CD4-positive, alpha-beta memory T cell (primary cell): ENCODE measurements at places on chromosomes 4 and X. TPM values are rescaled to one million over a fixed set of nuclear protein-coding genes. Genes with fewer than 3 reads are reported as not detected.

DNA sequence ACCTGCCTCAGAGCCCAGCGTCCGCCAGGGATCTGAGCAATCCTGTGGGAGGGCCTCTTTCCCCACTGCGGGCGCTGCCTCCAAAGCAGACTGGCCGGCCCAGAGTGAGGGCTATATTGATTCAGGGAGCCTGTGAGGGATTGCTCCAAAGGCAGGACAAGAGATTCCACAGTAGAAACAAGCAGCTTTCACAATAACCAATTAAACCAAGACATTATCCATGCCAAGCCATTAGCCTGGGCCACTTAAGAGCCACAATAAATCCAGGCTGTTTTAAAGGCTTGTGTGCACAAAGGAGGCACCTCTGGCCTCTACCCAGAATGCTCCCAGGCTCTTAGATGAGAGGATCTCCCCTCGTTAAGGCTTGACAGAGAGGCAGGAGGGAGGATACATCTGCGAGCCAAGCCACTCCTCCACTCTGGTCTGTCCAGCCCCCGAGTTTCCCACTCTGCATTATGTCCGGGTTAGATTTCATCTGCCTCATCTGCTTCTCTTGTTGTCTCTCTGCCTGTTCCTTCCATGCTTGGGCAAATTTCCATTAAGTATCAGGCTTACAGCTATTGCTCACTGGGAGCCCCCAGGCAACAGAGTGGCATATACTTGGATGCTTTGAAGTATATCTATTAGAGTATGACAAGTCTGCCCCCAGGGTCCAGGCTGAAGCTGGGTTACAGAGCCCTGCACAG lies 357.9 kb downstream of the UNC5C start:
- H3K4me3 ChIP-seq: no peak overlapping the region
- H3K36me3 ChIP-seq: no peaks in the 10 kb centered on the region
- DNase-seq: no peak
- H3K4me1 ChIP-seq: peaks cover 6% of the 10 kb centered on the region
- H3K27me3 ChIP-seq: no peaks in the 10 kb centered on the region
- H3K27ac ChIP-seq: no peak overlapping the region

DNA sequence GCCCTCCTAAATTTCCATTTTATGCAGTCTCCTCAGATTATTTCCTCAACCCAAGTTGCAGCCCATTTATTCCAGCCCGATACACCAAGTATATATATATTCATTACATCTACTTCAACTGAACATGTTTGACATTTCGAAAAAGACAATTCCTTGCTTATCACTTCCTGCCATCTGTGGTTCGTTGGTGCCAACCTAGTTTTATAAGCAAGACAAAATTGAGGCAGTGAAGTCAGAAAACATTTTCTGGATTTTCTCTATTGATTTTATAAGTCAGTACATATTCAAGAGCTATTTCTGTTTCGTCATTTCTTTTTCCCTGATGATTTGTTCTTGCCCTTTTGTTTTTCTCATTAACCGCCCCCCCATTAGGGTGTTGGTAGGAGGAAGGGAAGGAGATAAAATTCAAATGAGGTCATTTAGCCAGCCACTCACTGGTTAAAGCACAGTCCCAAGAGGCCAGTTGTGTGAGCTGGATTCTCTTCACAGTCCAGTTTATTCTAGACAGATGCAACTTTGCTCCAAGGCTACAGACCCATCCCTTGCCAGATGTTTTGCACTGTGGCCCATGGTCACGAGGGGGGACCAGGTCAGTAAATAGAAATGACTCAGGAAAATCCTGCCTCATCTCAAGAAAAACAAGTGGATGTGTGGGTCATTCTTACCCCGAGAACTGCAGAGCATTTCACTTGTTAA lies 20.3 kb upstream of the VEGFD start:
- H3K27me3 ChIP-seq: no peaks in the 10 kb centered on the region
- no peaks in the 10 kb centered on the region for H3K4me1 ChIP-seq
- no peaks in the 10 kb centered on the region for H3K36me3 ChIP-seq
- H3K27ac ChIP-seq: no peak overlapping the region
- DNase-seq: no peak
- H3K4me3 ChIP-seq: no peak overlapping the region

GRCh38 chr4:8780596-8781368 lies 90.9 kb downstream of the HMX1 start:
- H3K4me1 ChIP-seq: no peaks in the 10 kb centered on the region
- H3K4me3 ChIP-seq: no peak overlapping the region
- DNase-seq: no peak
- H3K27me3 ChIP-seq: no peaks in the 10 kb centered on the region

DNA sequence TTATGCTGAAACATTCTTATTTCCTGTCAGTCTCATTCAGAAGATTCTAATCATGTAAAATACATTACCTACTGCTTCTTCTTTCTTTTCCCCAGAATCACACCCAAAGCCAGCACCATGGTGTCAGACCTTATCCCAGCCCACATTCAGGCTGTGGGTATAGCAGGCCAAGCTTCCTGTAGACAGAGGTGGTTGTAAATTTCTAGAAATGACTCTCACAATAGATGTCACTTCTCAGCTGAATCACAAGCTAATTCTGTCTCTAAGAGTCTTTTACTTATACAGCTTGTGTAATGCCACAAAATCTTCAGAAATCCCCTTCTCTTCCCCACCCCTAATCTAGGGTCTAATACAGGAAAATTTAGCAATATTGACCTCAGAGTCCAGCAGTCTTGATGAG lies 239.6 kb downstream of the PARM1 start:
- H3K4me3 ChIP-seq: no peak overlapping the region
- DNase-seq: no peak
- H3K4me1 ChIP-seq: no peaks in the 10 kb centered on the region

DNA sequence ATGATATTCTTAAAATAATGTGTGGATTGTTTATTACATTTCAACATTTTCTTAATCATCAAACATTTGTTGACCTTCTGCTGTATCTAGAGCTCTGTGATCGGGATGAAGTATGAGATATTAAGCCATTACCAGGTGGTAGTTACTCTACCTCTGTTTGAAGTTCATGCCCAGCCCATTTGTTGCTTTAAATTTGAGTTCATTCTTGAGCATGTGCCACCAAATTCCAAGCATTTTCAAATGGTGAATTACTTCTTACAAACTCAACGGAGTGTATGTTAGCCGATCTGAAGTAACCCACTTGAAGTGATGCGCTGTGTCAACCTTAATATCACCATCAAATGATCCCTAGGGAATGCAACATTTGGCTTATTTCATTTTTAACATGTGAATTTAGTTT lies 7.3 kb upstream of the DTHD1 start:
- no peak overlapping the region for H3K4me3 ChIP-seq
- no peak overlapping the region for H3K27ac ChIP-seq
- no peaks in the 10 kb centered on the region for H3K27me3 ChIP-seq
- peaks cover 12% of the 10 kb centered on the region for H3K4me1 ChIP-seq

DNA sequence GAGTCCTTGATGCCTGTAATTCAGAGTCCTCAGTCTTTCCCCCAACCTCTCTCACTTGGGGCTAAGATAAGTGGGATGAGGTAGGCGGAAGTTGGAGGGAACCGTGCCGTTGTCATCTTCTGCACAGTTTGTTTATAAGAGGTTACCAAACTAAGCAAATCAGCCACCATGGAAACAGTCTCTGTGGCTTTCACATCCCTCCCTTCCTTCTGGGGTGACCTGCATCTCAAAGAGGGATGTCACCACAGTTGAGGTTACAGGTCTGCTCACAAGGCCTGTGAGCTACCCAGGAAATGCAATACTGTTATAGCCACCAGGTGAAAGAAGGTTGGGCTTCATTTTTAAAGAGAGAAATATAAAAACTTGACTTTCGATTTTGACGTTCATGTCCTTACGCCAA lies 26.3 kb downstream of the RTL5 start:
- H3K27ac ChIP-seq: peak overlapping the region; percentile 83
- H3K4me1 ChIP-seq: peaks cover 70% of the 10 kb centered on the region
- no peaks in the 10 kb centered on the region for H3K36me3 ChIP-seq
- no peak overlapping the region for H3K4me3 ChIP-seq
- H3K27me3 ChIP-seq: no peaks in the 10 kb centered on the region

GRCh38 chrX:53287493-53288138 lies 6.2 kb upstream of the IQSEC2 start:
- no peaks in the 10 kb centered on the region for H3K36me3 ChIP-seq
- H3K27me3 ChIP-seq: no peaks in the 10 kb centered on the region
- H3K4me3 ChIP-seq: peak overlapping the region; percentile 43
- peaks cover 26% of the 10 kb centered on the region for H3K4me1 ChIP-seq
- peak overlapping the region; percentile 53 for H3K27ac ChIP-seq

GRCh38 chr4:44447563-44448504 lies 775 bp downstream of the KCTD8 start:
- H3K36me3 ChIP-seq: no peaks in the 10 kb centered on the region
- H3K27ac ChIP-seq: no peak overlapping the region
- peaks cover 5% of the 10 kb centered on the region for H3K27me3 ChIP-seq
- no peak overlapping the region for H3K4me3 ChIP-seq
- peaks cover 6% of the 10 kb centered on the region for H3K4me1 ChIP-seq
- no peak for DNase-seq

DNA sequence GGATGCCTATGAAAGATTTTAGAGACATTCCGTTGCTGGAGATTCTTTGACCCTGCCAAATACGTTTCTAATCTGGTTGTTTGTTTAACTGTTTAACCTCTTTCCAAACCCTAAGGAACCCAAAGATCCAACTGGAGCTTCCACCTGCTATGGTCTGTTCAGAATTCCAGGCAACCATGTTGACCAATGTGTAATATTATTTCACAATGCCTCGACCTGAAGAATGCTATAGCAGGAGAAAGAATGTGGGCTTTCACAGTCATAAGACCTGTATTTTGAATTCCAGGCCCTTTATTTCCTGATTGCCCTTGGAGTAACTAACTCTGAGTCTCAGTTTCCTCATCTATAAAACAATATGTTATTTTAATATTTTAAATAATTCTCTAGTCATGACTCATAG lies 90.8 kb downstream of the COL25A1 start:
- no peaks in the 10 kb centered on the region for H3K27me3 ChIP-seq
- no peak overlapping the region for H3K4me3 ChIP-seq

- no peaks in the 10 kb centered on the region for H3K27me3 ChIP-seq
- no peaks in the 10 kb centered on the region for H3K36me3 ChIP-seq
- no peak overlapping the region for H3K27ac ChIP-seq
- H3K4me3 ChIP-seq: no peak overlapping the region
Measured at GRCh38 chrX:46506076-46506475, 39.1 kb downstream of the ZNF674 start.

DNA sequence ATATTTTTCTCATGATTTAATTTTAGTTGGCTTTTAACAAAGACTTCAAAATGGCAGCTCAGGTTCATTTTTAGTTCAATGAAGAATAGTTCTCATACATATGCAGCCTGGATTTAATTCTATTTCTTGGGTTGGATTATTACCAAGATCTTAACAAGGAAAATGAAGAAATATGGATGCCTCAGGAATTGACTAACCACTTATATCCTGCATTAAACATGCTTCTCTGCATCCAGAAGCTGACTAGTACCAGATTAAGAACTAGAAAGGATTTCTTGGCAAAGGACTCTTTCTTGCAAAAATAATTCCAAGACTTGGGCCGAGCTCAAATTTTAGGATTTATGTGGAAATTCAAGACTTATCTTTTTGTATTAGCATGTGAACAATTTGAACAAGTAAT lies 5.6 kb upstream of the KLHL2 start:
- no peaks in the 10 kb centered on the region for H3K27me3 ChIP-seq
- H3K4me3 ChIP-seq: no peak overlapping the region
- no peak overlapping the region for H3K27ac ChIP-seq
- H3K36me3 ChIP-seq: no peaks in the 10 kb centered on the region
- peaks cover 10% of the 10 kb centered on the region for H3K4me1 ChIP-seq

DNA sequence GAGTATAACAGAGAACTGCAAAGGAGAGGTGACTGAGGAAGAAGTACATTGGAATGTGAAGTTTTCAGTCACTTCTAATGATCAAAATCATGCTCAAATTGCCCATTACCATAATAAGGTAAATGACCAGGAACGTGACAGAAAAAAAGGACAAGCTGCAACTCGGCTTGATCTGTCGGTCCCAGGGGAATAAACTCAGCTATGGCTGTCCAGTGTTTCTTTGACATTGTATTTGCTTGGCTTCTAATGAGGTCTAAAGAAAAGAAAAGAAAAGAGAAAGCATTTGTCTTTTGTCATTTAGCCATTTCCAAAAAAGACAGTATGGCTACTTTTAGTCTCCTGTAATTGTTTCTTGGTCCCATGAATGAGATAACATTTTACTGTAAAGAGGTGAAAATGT lies 25.2 kb downstream of the PHOX2B start:
- no peaks in the 10 kb centered on the region for H3K27me3 ChIP-seq
- no peak overlapping the region for H3K4me3 ChIP-seq
- no peak for DNase-seq
- no peaks in the 10 kb centered on the region for H3K4me1 ChIP-seq
- no peaks in the 10 kb centered on the region for H3K36me3 ChIP-seq

DNA sequence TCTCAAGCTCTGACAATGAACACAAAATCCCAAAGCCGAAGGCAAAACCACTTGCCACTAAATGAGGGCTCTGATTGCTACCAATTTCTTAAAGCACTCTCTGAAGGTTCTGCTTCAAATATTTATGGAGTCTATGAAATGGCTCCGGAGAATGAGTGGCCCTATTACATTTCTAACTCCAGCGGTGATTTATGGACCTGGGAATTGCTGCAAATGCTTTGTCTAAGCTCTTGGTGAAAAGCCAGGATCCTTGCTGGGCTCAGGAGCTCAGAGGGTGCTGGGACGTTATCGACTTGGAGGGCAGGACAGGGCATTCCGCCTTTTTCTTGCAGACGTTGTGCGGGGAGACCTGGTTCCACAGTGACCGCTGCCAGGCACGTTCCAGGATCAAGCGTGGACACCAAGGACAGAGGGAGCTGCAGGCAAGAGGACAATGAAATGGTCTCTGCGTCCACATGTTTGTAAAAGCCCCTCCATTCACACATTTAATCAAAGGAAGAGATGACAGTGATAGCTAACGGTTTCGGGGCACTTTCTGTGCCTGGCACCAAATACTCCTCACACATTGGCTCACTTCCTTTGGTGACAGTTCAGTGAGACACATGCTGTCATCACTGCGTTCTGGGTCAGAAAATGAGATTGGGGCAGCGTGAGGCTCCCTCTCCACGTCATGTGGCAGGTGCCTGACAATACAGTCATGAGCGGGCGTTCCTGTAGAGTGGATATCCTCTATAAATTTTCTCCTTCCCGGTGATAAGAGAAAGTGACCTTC lies 58.8 kb downstream of the C4orf50 start:
- H3K27ac ChIP-seq: no peak overlapping the region
- DNase-seq: no peak
- H3K36me3 ChIP-seq: no peaks in the 10 kb centered on the region
- no peaks in the 10 kb centered on the region for H3K4me1 ChIP-seq

DNA sequence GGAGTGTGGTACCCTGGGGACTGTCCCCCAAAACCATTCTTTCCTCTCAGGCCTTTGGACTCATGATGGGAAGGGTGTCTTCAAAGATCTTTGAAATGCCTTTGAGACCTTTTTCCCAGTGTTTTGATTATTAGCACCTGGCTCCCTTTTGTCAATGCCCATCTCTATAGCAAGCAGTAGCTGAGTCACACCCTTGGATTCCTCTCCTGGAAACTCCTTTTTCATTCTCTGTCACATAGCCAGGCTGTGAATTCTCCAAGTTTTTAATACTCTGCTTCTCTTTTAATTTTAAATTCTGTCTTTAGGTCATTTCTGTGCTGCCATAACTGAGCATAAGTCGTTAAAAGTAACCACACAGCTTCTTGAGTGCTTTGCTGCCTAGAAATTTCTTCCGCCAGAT lies 29.7 kb downstream of the IL21 start:
- H3K4me1 ChIP-seq: no peaks in the 10 kb centered on the region
- no peak overlapping the region for H3K27ac ChIP-seq
- H3K27me3 ChIP-seq: no peaks in the 10 kb centered on the region
- no peak for DNase-seq
- no peaks in the 10 kb centered on the region for H3K36me3 ChIP-seq

CFP gene
- polyA plus RNA-seq: 13.5 TPM

HADH gene
- 32.8 TPM for polyA plus RNA-seq

REELD1 gene
- polyA plus RNA-seq: 0.11 TPM

KIAA1210 gene
- not detected for polyA plus RNA-seq

AFF2 gene
- not detected for polyA plus RNA-seq

CSN1S1 gene
- not detected for polyA plus RNA-seq

PDLIM3 gene
- polyA plus RNA-seq: not detected

CT83 gene
- not detected for polyA plus RNA-seq

CFAP299 gene
- not detected for polyA plus RNA-seq

MTMR8 gene
- polyA plus RNA-seq: 4.7 TPM
